ENCODE measurements at places on chromosomes 5 and 9.

DNA sequence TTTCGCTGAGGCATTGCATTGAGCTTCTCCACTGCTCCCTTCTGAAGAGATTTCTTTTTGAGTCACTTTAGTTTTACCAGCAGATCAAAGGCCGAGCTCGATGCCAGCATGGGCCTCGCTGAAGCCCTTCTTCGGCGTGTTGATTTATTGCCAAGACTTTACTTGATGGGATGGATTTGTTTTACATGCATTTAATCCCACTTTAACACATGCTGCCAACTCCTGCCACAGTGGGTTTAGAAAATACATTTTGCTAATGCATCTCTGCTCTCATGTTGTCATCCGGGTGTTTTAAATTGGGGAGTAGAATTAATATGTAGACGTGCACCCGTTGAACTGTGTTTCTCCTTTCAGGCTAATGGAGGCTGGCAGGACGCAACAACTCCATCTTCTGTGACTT is 218.3 kb downstream of the PBX3 start:
- DNase-seq = no peak

GRCh38 chr5:113115061-113115460 is 138.5 kb downstream of the DCP2 start:
- no peak for DNase-seq

GRCh38 chr9:99143655-99144054 is 38.7 kb downstream of the TGFBR1 start:
- no peak for DNase-seq

- DNase-seq = no peak
These were observed 281.2 kb downstream of the TRPM3 start for GRCh38 chr9:70840266-70840665.

- DNase-seq = no peak
These were observed 11.4 kb upstream of the ANKRD33B start for GRCh38 chr5:10552183-10553143.

DNA sequence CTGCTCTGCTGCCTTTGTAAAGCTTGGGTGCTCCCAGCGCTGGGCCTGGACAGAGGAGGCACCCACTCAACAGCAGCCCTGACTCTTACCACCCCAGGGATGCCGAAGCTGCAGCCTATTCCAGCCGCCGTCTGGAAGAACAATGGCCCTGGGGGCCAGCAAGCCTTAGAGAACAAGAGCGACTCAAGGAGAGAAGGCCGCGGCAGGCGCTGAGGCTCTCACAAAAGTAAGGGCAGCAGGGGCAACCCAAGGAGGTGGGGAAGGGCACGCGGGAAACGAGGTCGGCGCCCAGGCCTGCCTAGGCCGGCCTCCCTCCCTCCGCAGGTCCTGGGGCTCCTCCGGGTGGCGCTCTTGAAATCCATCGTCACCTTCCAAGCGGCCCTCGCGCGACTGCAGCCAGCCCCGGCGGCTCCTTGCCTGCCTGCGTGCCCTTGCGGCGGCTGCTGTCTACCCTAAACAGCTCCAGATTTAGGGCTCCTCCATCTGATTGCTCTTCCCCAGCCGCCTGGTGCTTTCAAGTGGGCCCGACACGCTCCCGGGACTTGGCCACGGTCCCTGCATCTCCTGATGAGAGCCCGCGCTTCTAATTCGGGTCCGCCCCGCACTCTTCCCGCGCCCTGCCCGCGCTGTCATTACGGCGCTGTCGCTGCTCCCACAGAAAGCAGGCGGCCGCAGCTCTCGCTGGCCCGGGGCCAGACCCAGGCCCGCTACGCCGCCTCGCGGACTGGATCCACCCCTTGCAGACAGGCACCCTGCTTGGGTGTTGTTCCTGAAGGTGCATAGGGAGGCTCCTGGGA is 213.3 kb downstream of the SEMA6A start:
- no peak for DNase-seq

- DNase-seq = no peak
These were observed 73.3 kb downstream of the ABCA1 start for GRCh38 chr9:104854613-104855012.

- no peak for DNase-seq
These were observed 96.7 kb upstream of the SMIM23 start for GRCh38 chr5:171688696-171689495.

- DNase-seq = no peak
These were observed 845.9 kb downstream of the CDH9 start for GRCh38 chr5:26192486-26192885.

- no peak for DNase-seq
These were observed 21.0 kb downstream of the CAMSAP1 start for GRCh38 chr9:135886147-135886981.

- DNase-seq = no peak
These were observed 32.7 kb downstream of the MTAP start for GRCh38 chr9:21835121-21835520.

GRCh38 chr5:150139334-150139733 is 16.3 kb downstream of the PDGFRB start:
- DNase-seq = no peak

- DNase-seq = no peak
These were observed 29.8 kb downstream of the TNFAIP8 start for GRCh38 chr5:119385536-119386128.

GRCh38 chr9:5767968-5768932 is 64.7 kb downstream of the ERMP1 start:
- no peak for DNase-seq

DNA sequence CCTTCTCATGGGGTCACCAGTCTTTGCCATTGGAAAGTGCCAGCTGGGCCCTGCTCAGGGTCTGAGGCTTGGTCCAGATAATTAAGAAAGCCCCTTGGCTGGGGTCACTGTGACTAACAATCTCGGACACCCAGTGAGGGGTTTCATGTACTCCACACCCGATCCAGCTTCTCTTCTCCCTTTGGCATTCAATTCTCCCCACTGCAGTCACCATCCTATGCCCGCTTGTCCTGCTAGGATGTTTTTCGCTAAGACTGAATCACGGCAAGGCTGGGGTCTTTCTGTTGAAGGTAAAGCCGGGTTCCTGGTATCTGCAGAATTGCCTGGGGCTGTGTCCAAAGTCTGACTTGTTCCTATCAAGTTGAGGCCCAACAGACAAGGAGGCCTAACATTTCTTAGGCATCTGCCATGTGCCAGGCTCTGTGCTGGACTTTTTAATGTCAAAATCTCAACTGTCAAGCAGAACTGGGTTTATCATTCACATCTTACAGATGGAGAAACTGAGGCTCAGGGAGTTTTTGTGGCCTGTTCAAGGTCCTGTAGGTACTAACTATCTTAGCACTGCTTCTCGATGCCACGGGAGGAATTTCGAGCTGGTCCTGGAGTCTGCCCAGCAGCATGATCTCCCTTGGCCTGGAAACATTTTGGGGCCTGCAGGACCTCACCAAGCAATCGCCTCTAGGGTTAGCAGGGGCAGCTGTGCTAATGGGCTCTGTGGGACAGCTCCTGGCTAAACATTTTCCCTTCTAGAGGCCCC is 142.0 kb upstream of the ALDH1B1 start:
- no peak for DNase-seq

DNA sequence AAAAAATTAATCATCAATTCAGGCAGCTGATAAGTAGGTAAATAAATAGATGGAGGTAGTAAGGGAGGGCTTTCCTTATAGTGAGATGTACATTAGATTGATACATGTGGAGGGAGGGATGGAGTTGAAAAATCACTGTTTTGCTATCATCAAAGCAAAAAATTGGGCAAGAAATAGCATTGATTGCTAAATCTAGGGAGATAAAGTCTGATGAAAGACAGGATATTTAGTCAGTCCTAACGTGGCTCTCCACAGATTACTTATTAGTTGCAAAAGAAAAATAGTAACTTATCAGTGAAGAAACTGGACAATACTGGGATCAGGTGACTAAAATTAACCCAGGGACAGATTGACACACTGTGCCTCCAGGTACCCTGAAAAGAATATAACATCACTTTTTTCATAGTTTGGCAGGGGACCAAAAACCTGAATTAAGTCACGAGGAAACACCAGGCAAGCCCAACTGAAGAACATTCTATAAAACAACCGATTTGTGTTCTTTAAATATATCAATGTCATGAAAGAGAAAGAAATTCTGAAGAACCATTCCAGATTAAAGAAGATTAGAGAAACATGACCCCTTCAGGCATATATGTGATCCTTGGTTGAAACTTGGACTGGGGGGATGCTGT is 27.1 kb upstream of the GOLPH3 start:
- peak; percentile 14 for DNase-seq

GRCh38 chr5:158832731-158833130 is 267.0 kb downstream of the EBF1 start:
- no peak for DNase-seq

- peak; percentile 76 for DNase-seq
These were observed 317.2 kb downstream of the DEPDC1B start for GRCh38 chr5:60382716-60383115.

DNA sequence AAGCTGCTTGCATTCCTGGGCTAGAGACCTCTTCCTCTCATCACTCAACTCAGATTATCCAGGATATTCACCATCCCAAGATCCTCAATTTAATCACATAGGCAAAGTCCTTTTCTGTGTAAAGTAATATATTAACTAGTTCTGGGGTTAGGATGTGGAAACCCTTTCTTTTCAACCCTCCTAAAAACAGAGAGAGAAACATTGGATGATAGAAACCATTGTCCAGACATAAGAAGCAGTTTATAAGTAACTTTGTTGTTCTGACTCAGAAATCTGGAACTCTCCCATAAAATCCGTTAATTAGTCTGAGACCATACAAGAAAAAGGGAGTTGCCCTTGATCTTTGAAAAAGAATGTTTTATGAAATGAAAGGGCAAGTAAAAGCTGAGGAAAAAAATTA is 817.1 kb upstream of the CDH9 start:
- no peak for DNase-seq

GRCh38 chr5:55360190-55360589 is 52.4 kb downstream of the MTREX start:
- DNase-seq = no peak

GRCh38 chr9:128118971-128119665 is 8.4 kb downstream of the PTGES2 start:
- no peak for DNase-seq

- DNase-seq = no peak
These were observed 75.8 kb downstream of the POU5F2 start for GRCh38 chr5:93665648-93666047.

- DNase-seq = no peak
These were observed 134.5 kb upstream of the FSTL4 start for GRCh38 chr5:133746834-133747233.

- DNase-seq = peak; percentile 63
These were observed 42.8 kb downstream of the SNX30 start for GRCh38 chr9:112793213-112793810.

Data from AML-193 (cell line).